ENCODE measurements at places on chromosomes 3 and 15.

- DNase-seq: peak; percentile 64
Measured at GRCh38 chr3:73729969-73730440, 105.3 kb upstream of the PDZRN3 start.

- no peak for DNase-seq
Measured at GRCh38 chr15:89566181-89566580, 9.1 kb upstream of the TICRR start.

- DNase-seq: peak; percentile 58
Measured at GRCh38 chr15:80404057-80404760, at the start of gene ARNT2. Gene ARNT2, plus strand, starts transcription at chr15:80404382. Its CDS starts 134 bp downstream, at chr15:80404516.

GRCh38 chr3:152413240-152413639, 144.5 kb downstream of the MBNL1 start:
- no peak for DNase-seq

DNA sequence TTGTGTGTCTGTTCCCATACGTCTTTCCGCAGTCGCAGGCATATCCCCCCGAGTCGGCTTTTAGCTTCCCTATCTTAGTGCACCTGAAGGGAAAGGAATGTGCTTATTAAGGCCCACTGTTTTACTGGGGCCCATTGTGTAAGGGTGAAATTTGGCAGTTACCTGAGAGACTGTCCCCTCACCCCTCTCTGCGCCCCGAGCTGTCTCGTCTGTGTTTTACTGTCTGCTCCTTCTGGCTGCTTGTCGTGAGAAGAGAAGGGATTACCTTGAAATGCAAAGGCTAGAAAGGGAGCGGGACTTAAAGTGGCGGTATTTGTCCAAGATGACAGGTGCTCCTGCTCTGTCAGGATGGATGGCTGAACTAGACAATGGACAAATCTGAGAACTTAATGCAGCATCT, 233.0 kb upstream of the POU1F1 start:
- no peak for DNase-seq

- DNase-seq: no peak
Measured at GRCh38 chr15:93245661-93246042, 156.6 kb upstream of the RGMA start.
